T-helper 2 cell treated with Interferon-gamma antibody and Interleukin-4, amounts not matched to agents 100 ng/mL and 5 ng/mL, for 36 hours (primary cell): ENCODE measurements at places on chromosomes 16 and 17. TPM values are rescaled to one million over a fixed set of nuclear protein-coding genes. Genes with fewer than 3 reads are reported as not detected.

The KCNJ2 gene
- 0.32 and 0.41 TPM in 2 replicates for total RNA-seq

The DLX4 gene
- 0.16 and 0.25 TPM in 2 replicates for total RNA-seq

The CLEC3A gene
- total RNA-seq = not detected in 2 replicates

The KRTAP1-5 gene
- total RNA-seq = not detected in 2 replicates

The C16orf78 gene
- not detected in 2 replicates for total RNA-seq

The NOD2 gene
- 5.1 and 5.7 TPM in 2 replicates for total RNA-seq

The UTS2R gene
- total RNA-seq = 0.16 TPM in 1 of 2 replicates, not detected in the other

The CCL11 gene
- not detected in 2 replicates for total RNA-seq

The DNAH17 gene
- total RNA-seq = 0.02 TPM in 1 of 2 replicates, not detected in the other

The FSCN2 gene
- 0.93 and 1.3 TPM in 2 replicates for total RNA-seq

The RTN4RL1 gene
- 0.61 and 0.64 TPM in 2 replicates for total RNA-seq

The SHBG gene
- not detected in 2 replicates for total RNA-seq

The OR4D1 gene
- total RNA-seq = 0.27 and 0.34 TPM in 2 replicates

The TBC1D3D gene
- 0.50 TPM in 1 of 2 replicates, not detected in the other for total RNA-seq

The MBTD1 gene
- total RNA-seq = 13.0 and 13.3 TPM in 2 replicates
